Gastroesophageal sphincter (tissue), 4 donors: ENCODE measurements at places on chromosomes 2 and 18.

- ATAC-seq: no peak
Observed at GRCh38 chr2:98460573-98461497, 16.2 kb downstream of the INPP4A start.

- no peak for ATAC-seq
Observed at GRCh38 chr2:50769406-50770181, 262.3 kb downstream of the NRXN1 start.

DNA sequence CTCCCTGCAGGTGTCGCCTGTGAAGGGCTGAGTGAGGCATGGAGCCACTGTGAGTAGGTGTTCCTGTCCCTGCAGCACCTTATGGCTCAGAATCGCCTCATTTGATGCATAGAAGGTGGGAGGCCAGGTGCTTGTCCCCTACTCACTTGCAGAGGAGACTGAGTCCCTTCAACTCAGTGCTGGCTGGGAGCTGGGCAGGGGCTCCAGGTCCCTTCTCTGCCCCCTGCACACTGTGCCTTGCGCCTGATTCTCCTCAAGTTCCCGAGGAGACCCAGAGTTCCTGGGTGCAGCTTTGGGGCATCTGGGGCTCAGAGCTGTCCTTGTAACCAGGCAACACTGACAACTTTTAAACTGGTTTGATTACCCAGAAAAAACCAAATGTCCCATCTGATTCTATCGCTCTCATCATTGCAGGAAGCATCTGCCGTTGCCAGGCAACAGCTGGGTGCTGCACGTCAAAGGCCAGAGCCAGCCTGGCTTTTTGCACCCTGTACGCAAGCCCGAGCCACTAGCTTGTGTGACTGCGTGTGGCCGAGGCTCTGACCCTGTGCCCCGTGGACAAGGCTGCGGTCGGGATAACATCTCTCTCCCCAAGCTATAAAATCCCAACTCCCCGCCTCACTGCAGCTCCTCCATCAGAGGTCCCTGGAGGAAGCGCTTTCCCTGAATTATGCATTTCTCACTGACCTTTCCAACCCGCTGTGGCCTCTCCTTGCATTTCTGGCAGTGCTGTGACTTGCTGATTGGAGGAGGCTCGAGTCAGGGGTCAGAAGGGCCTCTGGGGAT lies 130.8 kb upstream of the HDAC4 start:
- ATAC-seq: no peak

- ATAC-seq: no peak
Observed at GRCh38 chr2:74387346-74387745, 7.2 kb upstream of the DCTN1 start.

DNA sequence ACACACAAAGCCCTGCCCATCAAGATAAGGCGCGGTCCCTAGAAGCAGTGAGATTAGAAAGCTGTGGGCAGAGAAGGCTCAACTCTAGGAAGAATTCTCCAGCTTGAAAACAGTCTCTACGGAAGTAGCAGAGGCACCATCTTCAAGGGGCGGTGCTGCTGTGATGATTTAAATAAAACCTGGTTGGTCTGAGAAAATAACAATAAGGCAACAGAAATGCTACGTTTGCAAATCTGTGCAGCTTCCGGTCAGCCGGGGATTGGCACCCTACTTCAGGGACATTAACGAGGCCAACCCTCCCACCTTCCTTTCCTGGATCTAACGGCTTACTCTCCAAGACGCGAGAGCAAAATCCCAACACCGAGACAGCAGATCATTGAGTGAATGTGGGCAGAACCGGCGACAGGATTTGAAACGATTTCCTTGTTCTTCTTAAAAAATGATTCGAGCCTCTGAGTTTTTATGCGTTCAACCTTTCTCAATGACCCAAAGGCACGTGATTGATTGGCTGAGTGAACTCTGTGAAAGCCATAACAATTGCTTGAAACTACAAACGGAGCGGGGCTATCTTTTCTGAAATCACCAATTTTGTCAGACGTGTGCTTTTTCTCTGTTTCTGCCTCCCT lies 93.7 kb upstream of the ZNF516 start:
- no peak for ATAC-seq

DNA sequence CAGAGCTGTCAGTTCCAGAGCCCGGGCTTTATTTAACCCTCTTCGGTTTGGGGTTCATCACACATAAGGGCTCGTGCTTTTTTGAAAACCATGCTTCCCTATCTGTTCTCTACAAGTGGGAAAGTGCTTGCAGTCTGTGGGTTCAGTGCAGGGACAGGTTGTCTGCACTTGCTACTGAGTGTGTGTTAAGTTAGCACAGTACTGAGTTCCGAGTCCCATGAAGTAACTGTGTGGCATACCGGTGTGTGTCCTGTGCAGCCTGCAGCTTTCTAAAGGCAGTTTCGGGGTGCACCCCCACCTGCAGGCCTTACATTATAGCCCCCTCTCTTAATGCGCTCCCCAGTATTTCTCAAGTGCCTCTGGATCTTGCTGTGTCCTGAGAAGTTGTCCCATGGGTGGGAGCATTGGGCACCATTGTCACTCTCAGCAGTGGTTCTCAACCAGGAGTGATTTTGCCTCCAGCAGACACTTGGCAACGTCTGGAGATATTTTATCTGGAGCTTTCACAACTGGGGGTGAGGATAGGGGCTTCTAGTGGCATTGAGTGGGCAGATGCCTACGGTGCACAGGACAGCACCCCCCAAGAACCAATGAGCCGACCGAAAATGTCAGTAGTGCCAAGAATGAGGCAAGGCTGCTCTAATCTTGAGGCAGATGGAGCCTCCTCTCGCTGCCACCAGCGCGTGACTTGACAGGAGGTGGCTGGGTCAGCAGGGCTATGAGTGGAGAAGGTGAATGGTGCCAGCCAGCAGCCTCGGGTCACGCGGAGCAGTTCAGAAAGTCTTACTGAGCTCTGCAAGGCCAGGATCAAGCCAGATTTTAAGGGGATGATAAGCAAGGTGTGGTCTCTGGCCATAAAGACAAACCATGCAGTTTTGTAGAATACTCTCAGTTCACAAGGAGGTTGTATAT lies 152.2 kb downstream of the SMAD7 start:
- ATAC-seq: no peak

DNA sequence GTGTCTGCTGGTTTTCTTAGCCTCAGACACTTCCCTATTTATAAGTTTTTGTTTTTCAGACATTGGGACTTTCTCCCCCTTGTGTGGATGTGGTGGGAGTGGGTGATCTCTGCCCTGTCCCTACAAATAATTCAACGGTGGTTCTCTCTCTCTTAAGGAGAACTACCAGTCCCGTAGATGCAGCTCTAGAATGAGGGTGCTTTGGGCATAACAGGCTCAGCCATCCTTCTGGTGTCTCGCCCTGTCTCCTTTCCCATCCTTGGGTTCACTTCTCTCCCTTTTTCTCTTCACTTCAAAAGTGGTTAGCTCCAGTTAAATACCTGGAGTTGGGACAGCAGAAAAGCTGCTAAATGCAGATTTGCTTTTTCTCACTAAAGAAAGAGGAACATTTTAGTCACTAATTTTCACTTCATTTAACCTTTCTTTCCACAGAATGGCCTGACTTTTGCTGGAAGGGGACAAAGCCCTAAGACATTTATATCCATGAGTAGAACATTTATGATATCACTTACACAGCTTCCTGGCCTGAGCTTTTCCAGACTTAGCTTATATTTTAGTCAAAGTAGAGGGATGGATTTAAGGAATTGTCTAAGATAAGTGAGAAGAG lies 121.2 kb upstream of the CXCR4 start:
- ATAC-seq: no peak

DNA sequence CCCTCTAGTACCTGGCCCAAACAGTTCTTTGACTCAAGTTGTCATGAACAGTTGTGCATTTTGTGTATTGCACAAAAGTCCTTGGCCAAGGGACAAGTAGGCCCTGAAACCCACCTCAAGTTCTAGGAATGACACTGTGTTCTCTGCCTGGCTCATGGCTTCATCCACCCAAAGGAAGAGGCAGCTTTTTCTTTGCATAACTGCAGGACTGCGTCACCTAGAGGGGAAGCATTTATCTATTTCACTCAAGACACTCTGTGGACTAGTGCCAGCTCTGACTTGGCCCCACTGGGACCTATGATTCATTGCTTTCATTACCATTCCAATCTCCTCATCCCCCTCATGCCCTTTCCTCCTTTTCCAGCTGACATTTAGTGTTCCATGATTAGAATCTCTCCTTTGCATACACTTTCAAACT lies 119.3 kb upstream of the SIX2 start:
- ATAC-seq: peak; percentile 76

GRCh38 chr2:121699421-121700333 lies 37.0 kb downstream of the NIFK start:
- ATAC-seq: peak; percentile 27

GRCh38 chr18:56146565-56146964 lies 491.8 kb downstream of the TXNL1 start:
- no peak for ATAC-seq

GRCh38 chr2:41314511-41315070 lies 733.2 kb upstream of the PKDCC start:
- no peak for ATAC-seq

DNA sequence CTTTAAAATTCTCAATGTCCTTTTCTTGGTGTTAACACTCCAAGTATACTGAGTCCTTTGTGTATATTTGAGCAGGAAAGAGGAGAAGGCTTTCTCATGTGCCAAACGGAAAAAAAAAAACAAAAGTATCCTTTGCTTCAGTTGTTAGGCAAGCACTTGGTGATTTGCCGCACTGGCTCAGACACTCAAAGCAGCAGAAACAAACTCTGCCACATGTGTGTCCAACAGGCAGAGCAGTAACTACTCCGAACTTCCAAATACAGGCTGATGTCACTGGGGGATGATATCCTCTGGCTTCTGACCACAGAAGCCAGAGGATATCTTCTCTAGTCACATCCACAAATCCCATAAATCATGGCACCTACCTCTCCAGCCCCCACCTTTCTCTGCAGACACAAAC lies 108.0 kb upstream of the SALL3 start:
- no peak for ATAC-seq

DNA sequence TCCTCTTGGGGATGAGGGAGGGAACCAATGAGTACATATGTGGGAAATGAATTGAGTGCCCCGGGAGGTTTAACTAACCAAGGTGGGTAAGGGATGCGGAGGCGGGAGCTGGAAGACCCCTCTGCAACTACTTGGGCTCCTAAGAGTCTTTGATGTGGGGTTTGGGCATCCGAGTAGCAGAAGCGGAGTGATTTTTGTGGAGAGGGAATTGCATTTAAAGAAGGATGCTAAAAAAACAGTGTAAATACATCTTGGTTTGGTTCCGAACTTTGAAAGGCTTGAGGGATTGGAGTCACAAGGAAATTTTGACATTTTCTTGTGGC lies 215.7 kb downstream of the MCFD2 start:
- no peak for ATAC-seq

GRCh38 chr2:226673314-226673723 lies 126.3 kb downstream of the IRS1 start:
- peak; percentile 63 for ATAC-seq

DNA sequence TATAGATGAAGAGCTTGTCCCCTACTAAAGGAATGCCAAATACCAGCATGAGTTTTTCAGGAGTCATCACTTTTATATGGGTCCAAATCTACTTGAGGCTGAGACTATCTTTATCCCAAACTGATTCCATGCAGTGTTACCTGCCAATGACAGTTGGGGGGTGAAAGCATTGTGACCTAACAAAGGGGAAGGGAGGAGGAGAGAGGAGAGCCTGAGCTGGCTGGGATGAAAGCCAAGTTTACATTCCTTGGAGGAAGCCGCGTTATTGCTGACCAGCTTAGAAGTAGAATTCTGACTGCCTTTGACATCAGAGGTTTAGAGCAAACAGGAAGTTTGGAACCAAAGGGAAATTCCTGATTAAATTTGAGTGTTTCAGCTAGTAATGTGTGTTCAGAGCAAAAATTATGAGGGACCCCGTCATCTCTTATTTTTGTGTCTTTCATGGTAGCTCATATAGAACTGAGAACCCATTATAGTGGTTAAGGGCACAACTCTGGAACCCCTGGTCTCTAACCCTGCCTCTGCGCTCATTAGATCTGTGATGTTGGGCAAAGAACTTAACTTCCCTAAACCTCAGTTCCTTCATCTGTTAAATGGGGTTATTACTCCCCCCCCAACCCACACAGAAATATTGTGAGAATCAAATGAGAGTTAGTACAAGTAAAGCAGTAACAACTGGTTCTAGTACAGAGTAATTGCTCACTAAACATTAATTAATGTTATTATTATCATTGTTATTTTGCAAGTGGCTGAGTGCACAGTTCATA lies 199.3 kb upstream of the EPAS1 start:
- peak; percentile 93 for ATAC-seq

- no peak for ATAC-seq
Observed at GRCh38 chr2:106531676-106532214, 44.6 kb downstream of the CD8B2 start.

DNA sequence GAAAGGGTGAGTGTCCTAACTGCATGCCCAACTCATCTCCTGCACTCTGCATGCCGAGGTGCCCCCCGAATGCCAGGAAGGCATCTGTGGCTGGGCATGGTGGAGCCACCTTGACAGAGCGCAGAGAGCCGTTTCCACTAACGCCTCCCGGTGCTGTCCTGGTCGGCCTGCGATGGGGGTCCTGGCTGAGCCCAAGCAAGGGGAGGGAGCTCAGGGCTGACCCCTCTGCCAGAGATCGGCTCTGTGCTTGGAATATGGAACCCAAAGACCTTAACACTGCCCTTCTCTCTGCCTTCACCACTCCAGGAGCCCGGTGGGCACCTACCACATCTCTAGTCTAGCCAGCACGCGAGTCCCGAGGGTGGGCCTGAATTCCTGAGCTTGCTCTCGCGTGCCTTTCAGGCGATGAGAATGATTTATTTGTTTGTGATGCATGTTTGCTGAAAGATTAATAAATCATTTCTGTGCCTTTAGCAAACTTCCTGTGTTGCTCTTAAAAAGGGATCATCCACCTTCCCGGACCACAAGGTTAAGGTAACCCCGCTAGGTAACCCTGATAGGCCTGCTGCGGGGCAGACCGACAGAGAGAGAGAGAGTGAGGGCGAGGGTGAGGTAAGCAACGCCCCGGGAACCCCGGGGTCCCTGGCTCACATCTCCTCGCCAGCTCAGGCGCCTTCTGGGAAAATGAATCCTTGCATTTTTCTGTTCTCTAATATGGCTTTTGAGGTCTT lies 35.3 kb downstream of the PDIA6 start:
- no peak for ATAC-seq
